ENCODE measurements at places on chromosomes 2 and 18.

DNA sequence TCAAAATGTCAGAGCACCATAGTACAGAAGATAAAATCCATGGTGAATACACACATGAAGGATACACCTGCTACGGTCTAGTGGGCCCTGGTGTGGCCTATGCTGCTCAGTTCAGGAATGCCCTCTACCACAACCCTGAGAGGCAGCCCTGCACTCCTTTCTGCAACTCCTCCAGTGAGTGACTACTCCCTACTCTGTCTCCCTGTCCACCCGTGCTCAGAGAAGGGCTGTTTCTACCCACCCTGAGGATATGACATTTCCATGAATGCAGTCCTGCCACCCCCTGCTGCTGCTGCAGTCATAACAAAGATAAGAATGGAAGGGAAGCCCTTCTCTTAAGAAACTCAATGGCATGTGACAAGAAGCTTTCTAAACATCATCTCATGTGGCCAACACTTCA, 137.0 kb downstream of the EN1 start:
- no peak for DNase-seq

DNA sequence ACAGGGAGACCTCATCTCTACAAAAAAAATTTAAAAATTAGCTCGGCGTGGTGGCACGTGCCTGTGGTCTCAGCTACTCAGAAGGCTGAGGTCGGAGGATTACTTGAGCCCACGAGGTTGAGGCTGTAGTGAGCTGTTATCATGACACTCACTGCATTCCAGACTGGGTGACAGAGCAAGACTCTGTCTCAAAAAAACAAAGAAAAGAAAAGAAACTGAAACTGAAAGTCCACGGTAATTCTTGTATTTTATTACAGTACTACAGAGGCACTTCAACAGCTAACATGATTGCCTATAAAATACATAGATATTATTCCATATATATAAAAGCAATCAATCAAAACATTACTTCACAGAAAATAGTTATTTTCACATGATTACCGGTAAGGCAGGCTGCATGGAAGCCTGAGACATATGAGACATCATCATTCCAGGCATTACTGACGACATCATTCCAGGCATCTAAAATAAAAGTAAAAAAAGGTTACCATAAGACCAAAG, 23.1 kb downstream of the PRPF40A start:
- DNase-seq, result no peak

DNA sequence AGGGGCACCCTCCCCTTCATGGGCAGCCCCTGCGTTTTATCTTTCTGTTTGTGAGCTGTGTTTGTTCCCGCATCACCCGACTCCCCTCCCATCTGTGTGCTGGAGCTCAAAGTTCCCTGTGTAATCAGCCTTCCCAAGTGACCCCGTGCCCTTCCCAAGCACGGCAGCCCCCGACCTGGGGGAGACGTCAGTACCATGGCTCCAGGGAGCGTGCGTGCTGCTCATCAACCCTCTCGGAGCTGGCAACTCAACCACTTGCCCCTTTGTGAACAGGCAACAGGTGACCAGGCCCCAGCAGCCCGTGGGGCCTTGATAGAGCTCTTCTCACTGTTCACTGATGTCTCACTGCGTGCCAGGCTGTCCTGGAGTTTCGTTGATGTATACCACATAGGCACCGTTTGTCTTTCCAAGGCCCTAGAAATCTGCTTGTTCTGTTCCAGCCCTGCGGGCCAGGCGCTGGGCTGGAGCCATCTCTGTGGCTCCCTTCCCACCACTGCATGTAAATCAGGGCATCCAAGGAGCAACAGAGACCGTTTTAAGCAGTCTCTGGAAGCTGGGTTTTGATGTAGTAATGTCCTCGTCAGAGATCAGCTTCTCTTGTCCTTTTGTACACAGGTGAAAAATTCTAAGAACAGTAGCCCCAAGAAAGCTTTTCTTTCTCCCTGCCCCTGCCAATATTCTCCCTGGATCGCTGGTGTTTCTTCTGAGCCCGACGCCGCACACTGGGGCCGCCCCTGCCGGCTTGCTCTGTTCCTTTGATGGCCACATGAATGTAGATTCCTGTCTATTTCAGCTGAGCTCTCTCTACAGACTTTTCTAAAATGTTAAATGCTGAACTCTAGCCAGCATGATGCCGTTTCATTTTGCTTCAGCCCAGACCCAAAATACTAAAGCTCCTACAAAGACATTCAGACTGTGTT, 107.0 kb upstream of the PTPRM start:
- DNase-seq, result no peak

- DNase-seq, result no peak
Measured at GRCh38 chr18:75409806-75410205, 17.7 kb downstream of the SMIM21 start.

GRCh38 chr2:204207866-204208265, 271.3 kb downstream of the ICOS start:
- no peak for DNase-seq

DNA sequence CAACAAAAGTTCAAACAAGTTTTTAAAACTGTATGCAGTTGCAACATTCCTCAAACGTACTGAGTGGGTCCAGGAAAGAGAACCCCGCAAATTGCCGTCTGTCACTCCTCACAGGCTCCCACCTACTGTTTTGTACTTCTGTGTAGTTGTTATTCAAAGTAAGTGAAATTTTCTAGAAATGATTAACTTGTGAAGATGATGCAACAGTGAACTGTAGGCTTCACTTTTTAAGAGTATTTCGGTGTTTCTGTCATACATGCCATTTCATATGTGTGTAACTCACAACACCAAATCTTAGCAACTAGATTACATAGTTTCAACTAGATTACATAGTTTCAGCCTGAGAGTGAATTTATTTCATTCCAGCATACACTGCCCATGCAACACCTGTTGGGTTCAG, 226.0 kb upstream of the TANK start:
- no peak for DNase-seq

DNA sequence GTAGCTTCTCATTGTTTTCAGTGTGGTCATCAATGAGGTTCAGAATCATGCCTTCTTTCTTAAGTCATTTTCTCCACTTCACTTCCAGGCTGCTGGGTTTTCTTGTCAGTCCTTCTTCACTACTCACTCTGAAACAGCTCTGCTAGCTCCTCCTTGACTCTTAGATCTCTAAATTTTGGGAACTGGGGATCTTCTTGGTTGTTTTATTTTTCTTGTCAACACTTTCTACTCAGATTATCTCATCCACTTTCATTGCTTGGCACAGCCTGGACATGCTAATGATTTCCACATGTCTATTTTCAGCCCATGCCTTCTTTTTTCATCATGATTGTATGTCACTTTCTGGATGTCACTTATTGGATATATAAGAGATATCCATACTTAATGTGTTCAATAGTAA, 517.8 kb upstream of the DSEL start:
- no peak for DNase-seq

DNA sequence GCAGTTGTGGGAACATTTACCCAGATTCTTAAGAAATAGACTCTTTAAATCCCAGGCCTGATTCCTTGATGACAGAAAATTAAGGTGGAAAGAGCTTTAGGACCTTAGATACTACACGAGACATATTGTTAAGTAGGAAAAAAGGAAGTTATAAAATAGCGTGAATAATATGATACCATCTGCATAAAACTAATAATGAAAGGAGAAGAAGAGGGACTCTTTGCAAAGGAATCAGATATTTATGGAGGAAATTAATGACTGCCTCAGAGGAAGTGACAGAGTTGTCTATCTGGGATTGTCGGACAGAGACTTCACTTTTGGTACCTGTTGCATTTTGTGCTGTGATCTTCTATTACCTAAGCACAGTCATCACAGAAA, 20.8 kb downstream of the APCDD1 start:
- DNase-seq, result no peak

DNA sequence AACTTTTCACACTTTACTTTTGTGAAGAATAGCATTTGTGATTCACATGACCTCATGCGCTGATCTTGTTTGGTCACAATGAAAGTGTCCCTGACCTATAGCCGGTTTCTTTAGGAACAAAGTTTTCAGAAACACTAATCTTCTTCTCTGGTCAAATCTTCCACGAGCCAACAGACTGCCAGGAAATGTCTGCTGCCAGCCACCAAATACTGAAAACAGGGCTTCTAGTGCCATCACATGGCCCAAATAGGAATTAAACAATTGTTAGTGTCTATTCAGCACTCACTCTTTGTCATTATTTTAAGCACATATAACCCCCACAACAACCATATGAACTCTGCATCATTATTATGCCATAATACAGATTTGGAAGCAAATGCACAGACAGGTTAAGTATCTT, 286.5 kb upstream of the SYT4 start:
- DNase-seq, result peak; percentile 32

- DNase-seq, result no peak
Measured at GRCh38 chr18:40006634-40007033, 1948.4 kb upstream of the PIK3C3 start.

DNA sequence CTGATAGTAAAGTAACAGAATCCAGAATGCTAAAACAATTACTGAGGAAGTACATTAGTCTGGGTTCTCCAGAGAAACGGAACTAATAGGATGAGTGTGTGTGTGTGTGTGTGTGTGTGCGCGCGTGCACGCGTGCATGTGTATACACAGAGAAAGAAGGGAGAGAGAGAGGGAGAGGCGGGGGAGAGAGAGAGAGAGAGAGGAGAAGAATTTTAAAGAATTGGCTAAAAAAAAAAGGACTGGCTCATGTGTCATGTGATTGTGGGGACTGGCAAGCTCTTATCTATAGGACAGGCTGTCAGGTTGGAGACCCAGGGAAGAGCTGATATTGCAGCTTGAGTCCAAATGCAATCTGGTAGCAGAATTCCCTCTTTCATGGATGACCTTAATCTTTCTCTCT, 976.2 kb upstream of the CDH2 start:
- DNase-seq, result no peak

GRCh38 chr2:1744446-1745170, at the start of gene PXDN:
TSS of gene PXDN (minus strand) at chr2:1744515. CDS start at chr2:1744455, 60 bp downstream.
- DNase-seq, result no peak

- no peak for DNase-seq
Measured at GRCh38 chr2:28088970-28089369, 198.4 kb downstream of the BABAM2 start.

- peak; percentile 67 for DNase-seq
Measured at GRCh38 chr2:237725661-237726060, 72.9 kb upstream of the RBM44 start.

DNA sequence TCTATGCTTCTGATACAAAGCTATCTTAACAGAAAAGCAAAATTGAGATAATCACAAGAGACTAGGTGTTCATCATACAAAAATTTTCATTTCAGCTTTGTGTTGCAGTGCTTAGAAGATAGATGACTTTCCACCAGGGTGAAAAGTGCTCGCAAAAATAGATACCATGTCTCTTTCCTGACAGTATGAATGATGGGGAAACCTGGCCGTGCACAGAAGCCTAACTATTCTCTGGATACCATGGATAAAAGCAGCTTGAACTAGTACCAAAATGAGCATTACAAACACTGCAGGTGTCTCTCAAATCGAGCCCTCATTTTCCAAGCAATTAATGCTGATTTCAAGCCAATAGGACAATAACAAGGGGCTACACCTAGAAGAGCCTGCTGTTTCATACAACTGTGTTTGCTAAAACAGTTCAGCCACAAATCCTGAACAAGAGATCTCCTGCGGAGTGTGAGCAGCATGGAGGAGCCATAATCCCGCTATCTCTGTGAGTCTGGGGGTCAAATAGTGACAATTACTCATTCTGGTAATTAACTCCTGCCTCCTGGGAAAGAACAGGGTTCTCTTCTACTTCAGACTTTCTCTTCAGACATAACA, 507.6 kb downstream of the PID1 start:
- no peak for DNase-seq

DNA sequence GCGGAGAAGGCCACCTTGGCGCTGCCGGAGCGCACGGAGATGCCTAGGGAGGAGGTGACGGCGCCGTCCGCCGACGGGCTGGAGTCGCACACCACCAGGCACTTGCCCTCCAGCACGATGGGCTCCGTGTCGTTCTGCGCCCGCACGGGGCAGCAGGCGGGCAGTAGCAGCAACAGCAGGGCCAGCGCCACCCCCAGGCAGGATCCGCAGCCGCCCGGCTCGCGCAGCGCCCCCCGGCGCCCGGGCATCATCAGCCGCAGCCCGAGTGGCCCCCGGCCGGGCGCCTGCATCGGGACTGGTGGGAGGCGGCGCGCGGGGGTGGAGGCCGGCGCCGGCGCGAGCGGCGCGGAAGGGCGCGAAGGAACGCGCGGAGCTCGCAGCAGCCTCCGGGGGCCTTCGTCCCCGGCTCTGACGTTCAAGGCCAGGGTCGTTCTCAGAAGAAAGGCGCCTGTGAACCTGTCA, 2.2 kb downstream of the CBLN2 start:
- no peak for DNase-seq

DNA sequence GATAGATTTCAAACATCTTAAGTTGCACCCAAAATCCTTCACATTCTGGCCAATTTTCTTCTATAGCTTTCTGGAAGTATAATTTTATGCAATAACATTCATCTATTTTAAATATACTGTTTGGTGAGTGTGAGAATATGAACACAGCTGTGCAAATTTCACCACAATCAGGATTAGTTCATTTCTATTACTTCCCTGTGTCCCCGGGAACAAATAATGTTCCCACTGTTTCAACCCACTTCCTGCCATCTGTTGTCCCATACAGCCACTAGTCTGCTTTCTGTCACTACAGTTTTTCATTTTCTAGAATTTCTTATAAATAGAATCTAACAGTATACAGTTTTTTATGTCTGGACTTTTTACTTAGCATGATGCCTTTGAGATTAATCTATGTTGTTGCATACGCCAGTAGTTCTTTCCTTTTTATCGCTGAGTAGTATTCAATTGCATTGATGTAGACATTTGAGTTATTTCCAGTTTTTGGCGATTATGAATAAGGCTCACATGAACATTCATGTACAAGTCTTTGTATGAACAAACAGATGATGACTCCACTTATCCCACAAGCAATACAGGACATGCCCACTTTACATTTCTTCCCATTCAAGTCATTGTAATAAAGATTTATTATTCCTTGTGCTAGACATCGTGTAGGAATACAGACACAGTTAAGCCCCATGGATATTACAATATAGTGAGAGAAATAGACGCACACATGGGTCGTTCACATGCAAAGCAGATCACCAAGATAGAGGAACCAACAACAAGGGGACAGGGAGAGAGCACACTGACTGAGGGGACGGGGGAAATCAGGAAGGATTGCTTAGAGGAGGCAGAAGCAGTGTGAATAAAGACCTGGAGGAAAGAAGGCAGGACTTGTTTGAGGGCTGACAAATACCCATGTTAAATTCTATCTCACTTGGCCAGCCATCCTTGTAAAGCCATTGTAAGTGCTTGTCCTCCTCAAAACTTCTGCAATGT, 72.9 kb upstream of the PAX8 start:
- DNase-seq, result no peak

DNA sequence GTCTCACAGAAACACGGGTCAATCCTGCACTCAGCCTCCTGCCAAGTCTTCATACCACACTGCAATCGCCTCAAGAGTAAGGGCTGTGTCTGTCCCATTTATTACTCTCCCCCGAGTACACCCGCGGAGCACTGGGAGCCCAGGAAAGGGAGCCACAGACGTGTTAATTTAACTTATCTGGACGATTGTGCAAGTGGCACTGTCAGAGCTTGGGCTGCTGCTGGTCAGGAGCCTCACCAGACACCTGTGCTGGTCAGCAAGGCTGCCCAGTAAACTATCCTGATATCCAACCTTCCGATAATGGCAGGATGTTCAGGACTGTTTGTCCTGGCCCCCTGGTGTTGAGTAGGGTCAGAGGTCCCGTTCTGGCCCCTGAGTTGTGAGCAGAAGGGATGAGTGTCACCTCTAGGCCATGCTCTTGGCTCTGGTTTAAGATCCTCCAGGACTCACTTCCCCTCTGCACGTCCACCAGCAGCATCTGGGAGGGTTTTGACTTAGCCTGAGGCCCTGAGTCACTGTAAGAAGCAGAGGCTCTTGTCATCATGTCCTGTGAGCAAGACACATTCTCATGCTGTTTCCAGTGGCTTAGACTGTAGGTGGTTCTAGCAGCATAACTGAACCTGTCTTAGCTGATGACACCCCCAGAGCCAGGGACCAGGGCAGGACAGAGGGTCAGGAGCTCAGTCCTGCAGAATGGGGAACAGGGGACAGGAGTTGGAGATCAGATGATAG, 82.5 kb upstream of the ARL4C start:
- no peak for DNase-seq
